NCI-H345 (cell line): ENCODE measurements at places on chromosomes 7 and 10.

DNA sequence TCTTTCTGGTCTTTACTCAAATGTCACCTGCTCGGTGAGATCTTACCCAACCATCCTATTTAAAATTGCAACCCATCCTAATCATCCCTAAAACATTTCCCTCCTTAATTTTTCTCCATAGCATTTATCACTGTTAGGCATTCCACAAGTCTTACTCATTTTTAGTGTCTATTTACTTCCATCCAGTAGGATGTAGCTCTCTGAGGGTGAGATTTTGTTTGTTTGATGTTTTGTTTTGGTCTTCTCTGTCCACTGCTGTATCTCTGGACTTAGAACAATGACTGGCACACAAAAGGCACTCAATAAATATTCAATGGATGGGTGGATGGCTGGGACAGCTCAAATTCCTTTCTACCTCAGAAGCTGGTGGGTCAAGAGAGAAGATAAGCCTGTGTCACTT lies 15.8 kb upstream of the DUSP5 start:
- no peak for DNase-seq

DNA sequence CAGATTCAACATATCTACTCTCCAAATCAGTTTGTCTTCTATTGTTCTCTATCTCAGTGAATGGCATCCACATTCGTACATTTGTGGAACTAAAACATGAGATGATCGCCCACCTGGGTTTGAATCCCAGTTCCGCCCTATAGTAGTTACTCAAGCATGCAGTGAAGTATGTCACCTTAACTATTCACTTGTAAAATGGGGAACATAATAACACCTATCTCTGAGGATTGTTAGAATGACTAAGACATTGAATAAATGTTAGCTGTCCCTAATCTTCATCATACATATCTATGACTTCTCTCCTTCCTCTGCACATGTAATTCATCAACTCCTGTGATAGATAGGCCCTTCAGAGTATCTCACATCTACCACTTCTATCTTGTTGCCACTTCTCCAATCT lies 24.7 kb downstream of the UBE2D1 start:
- DNase-seq: no peak

GRCh38 chr10:86734207-86734988 lies 22.0 kb upstream of the BMPR1A start:
- no peak for DNase-seq

DNA sequence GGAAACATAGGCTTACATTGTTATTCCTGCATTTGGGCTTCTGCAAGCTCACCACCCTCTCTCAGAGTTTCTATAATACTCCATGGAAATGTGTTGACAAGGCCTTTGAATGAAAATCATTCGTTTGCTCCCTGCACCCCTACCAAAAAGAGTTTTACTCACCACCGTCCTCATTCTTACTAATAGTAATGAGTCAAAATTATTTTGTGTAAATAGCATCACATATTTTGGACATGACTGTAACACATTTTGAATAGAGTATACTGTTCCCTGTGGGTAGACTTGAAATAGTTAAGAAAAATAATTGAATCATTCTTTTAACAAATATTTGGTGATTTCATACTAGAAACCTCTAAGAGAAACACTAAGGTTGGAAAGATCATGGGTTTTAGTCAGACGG lies 84.6 kb downstream of the AKAP9 start:
- DNase-seq: no peak

DNA sequence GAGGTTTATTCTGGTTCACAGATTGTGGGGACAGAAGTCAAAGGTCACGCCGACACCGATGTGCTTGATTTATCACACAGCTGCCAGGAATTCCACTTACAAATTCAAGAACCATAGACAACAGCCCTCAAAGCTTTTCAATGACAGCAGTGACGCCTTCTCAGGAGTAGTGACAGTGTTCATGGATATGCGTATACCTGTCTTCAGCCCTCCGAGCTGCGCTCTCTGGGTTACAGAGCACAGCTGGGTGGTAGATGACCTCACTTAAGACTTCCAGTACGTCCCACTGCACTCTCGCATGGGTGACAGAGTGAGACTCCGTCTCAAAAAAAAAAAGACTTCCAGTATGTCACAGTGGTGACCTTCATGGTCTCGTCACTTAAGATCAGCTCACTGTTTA lies 108.5 kb downstream of the TCERG1L start:
- no peak for DNase-seq
